Activated naive CD4-positive, alpha-beta T cell treated with anti-CD3 and anti-CD28 coated beads, Interleukin-2, amount 50 U/mL, for 72 hours (primary cell): ENCODE measurements at places on chromosomes 7 and 10. TPM values are rescaled to one million over a fixed set of nuclear protein-coding genes. Genes with fewer than 3 reads are reported as not detected.
A peak's percentile ranks its signal among the peaks of the same experiment; 100 is the strongest.

GRCh38 chr7:151141855-151142685, 25.4 kb downstream of the GBX1 start:
- peak; percentile 39 for DNase-seq

GRCh38 chr7:40310258-40310657, 175.5 kb downstream of the SUGCT start:
- DNase-seq: no peak

DNA sequence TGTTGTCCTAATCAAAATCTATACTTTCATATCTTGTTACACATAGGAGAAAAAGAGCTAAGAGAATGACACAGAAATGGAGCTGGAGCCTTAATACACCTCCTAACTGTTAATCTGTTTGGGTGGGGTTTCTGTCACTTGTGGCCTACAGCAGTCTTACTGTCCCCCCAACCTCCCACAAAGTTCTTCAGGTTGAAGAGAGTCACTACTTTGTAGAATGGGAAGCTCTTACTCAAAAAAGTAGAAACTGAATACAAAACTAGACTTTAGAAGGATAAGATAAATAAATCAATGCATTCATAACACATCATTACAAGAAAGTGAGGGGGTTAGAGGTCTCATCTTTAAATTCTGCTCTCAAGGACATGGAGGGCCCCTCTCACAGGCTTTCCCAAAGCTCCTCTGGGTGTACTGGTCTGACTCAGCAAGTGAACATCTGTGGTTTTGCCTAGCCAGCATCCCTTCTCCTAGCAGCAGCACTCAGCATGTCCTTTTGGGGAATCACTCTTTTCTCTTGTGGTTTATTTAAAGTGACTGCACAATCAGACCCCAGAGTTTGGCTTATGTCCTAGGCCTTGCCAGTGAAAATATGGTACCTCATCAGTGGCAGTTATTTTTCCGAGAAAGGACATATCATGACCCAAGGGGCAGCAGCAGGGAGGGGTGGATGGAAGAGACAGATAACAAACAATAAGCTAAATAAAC, 2.0 kb upstream of the BLVRA start:
- no peak for DNase-seq

- DNase-seq: no peak
Observed at GRCh38 chr7:8378349-8379019, 54.9 kb upstream of the NXPH1 start.

GRCh38 chr10:22606164-22606614, 108.2 kb downstream of the PIP4K2A start:
- no peak for DNase-seq

DNA sequence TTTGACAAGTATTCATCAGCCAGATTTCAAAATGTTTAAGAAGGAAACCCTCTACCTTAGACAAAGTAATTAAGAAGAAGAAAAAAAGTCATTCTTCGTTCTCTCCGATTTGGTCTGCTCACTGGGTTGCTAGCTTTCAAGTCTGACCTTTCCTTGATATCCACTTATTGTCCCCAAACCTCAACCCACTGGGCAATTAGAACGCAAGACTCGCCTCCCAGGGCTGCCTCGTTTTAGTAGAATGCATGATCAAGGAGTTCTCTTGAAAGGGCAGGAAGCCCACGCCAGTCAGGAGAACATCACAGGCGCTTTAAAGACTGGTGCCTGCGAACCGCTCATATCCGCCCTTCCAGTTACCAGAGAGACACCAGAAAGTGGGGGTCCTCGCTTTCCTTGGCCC, 637.7 kb downstream of the PARD3 start:
- DNase-seq: no peak

DNA sequence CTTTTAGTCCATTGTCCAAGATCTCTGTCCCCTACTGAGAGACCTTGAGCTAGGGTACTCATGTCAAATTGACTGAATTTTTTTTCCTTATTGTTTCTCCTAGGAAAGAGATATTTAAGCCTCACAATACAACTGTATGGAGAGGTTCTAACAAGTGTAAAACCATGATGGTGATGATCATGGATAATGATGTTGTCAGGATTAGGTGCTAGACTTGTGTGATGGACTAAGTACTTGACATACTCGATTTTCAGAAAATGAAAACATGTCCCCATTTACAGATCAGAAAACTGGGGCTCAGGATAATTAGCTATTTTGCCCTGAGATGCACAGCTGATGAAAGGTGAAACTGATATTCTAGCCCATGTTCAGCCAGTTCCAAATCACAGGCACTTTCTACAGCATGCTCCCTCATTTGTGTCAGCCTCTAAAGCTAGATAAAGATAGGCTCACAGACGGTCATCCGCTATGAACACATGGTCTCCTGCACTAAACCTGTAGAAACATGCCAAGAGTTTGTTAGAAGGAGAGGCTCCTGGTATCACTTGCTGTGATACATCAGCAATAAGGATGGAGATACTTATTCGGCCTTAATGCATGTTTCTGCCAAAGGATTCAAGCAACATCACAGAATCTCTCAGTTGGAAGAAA, 67.6 kb downstream of the CREB3L2 start:
- no peak for DNase-seq

DNA sequence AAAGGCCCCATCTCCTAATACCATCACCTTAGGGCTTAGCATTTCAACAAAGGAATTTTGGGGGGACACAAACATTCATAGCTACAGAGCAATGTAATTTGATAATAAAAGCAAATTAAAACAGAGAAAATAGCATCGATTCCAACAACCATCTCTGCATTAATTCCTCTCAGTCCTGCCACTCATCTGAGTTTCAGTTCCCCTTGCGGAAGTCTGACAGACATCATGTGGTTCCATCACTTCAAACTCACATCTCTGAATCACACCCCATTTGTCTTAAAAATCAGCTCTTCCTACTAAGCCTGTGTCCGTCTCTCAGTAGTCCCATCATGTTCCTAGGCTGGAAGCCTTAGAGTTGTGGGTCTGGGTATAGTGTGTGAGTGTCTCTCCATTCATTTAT, 3.6 kb downstream of the ADCK2 start:
- DNase-seq: no peak

GRCh38 chr7:127831318-127832219, 179.6 kb downstream of the SND1 start:
- DNase-seq: no peak

- no peak for DNase-seq
Observed at GRCh38 chr7:80147543-80148391, 13.1 kb downstream of the GNAI1 start.

DNA sequence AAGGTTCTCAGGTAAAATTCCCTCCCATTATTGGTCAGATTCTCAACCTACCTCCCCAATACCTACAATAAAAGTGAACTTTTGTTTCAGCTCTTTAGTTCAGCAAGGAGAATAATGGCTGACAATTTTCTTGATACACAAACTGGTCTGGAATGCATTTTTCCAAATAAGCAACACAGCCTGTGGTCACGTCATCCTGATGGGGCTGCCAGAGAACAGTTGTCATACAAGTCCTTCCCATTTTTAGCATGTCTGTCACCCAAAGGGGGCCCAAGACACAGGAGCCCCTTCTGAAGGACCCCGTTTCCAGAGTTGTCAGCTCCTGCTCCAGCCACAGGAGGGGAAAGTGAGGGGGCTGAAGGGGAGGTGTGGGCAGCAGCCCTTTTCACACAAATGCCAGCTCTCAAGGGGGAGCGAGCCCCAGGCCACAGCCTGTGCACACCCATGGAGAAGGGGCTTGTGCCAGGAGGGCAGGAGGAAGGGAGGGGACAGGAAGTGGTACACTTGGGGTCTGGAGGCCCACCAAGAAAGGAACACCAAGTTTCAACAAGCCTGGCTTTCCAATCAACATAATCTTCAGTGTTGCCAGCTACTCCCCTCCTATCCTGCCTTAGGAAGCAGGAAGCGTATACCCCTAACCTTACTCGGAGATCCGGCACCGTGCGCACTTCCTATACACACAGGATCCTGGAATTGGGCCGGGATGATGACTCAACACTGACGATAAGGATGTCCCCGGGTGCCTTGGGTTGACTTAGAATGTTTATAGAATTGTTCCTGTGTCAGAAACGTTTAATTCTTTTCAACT, 43.4 kb upstream of the PDLIM1 start:
- no peak for DNase-seq

DNA sequence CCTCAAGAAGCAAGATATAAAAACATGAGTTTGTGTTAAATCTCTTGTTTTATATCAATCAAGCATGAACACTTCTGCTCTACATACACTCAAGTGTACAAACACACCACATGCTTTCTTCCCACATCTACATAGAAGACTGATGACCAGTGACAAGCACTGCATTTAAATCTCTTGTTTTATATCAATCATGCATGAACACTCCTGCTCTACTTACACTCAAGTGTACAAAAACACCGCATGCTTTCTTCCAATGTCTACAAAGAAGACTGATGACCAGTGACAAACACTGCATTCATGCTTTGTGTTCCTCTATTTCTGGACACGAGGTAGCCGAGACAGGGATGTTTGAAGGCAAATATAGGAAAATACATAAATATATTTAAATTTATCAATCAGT, 642.0 kb upstream of the PFKP start:
- no peak for DNase-seq

DNA sequence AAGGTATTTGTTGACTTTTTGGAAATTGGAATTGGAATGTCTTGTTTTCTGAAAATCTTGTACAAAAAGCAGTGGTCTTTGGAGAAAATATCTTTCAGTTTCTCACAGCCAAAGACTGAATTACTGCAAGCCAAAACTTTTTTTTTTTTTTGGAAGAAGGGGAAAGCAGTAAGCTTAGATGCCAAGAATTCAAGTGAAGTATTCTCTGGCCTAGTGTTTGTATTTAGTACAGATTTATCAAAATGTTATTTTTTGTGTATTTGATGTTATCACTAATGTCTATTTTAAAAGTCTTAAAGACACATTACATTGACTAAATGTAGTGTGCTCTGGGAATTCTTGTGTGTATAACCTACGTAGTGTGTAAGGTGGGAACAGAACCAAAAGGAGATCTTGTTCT, 6.2 kb downstream of the TET1 start:
- no peak for DNase-seq

DNA sequence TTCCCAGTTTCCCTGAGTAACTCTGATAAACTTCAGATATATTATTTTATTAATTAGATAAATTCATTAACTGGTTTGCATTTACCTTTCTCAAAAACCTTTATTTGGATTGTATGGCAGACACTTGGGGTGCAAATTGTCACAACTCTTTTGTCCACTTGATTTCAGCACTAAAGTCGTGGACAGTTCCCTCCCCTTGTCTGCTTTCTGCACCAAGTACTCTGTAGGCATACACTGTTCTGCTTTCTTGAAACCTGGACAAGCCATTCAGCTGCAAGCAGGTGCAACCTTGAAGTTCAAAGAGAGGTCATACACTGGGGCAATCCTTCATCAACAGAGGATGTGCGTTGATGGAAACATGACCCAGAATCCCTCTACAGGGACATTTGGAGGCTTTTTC, 162.9 kb downstream of the ARL5B start:
- no peak for DNase-seq

DNA sequence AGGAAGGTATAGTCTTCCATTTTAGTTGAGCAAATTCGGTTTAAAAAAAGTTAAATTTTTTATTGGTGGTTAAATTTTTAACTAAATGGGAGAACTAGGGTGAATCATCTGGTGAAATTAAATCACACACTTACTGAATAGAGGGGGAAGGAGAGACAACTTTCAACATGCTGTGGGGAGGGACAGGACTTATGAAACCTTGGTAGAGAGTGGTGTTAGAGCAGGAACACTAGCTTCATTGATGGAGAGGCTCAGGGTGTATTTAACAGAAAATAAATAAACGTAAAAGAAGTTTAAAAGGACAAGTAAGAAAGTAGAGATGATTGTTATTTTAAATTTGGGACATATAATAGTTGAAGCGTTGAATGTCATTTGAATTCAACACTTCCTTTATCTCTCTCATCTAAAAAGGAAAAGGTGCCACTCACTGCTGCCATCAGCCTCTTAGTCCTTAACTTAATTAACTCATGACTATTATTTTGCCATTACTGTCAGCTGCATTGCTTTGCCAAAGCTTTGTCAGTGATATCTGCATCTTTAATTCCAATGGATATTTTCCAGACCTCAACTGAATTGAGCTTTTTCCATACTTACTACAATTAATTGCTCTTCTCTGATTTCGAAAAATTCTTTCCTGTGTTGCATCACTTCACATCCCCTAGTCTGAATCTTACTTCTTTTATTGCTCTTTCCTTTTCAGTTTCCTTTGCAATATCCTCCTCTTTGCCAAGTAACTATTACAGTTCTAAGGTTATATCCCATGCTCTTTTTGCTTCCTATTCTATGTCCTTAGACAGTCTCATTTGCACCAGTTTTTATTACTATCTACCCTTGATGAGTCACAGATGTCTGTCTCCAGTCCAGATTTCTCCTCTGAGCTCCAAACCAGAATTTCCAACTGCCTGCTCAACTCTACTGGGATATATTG, 71.7 kb downstream of the GNAT3 start:
- DNase-seq: no peak

DNA sequence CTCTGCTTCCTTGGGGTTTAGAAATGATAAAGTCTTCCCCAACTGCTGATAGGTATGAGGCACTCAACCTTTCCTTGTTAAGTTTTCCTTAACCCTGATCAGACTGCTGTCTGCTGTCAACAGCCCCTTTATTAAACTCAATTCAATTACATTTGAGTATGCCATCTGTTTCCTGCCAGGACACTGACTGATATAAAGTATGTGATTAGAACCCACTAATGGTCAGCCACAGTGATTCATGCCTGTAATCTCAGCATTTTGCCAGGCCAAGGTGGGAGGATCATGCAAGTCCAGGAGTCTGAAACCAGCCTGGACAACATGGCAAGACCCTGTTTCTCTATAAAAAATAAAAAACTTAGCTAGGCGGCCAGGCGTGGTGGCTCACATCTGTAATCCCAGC, 18.1 kb downstream of the BAZ1B start:
- DNase-seq: no peak

- no peak for DNase-seq
Observed at GRCh38 chr7:138458576-138459412, 1.3 kb upstream of the TRIM24 start.

The CFAP43 gene
- total RNA-seq: 0.19 TPM

The BBS9 gene
- 14.4 TPM for total RNA-seq

The BAG3 gene
- total RNA-seq: 25.5 TPM

The TSC22D4 gene
- total RNA-seq: 96.2 TPM

The APBB1IP gene
- total RNA-seq: 31.1 TPM

The BTBD16 gene
- not detected for total RNA-seq

The SEMA4G gene
- 3.2 TPM for total RNA-seq

The HOXA9 gene
- total RNA-seq: not detected

The CYP2W1 gene
- not detected for total RNA-seq

The NUTM2E gene
- not detected for total RNA-seq
